ENCODE measurements at places on chromosomes 2 and 18. TPM values are rescaled to one million over a fixed set of nuclear protein-coding genes. Genes with fewer than 3 reads are reported as not detected.
A peak's percentile ranks its signal among the peaks of the same experiment; 100 is the strongest.

RAX gene
- total RNA-seq = not detected

MALL gene
- 2.4 TPM for total RNA-seq

PROC gene
- 0.51 TPM for total RNA-seq

DNA sequence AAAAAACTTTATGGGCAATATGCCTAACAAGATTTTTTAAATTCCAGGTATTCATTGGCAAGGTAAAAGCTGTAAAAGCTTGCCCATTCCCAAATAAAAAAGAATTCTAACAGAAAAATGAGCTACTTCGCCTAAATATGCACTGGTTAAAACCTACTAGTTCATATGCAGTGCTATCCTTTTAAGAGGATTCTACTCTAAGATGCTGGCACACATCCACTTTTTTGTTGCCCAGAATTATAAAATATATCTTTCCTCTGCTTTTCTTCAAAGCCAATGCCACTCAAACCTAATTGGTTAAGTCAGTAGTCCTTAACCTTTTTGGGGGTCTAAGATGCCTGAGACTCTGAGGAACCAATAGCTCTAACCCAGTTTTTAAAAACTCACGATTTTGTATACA lies 3.2 kb downstream of the XPO1 start:
- no peaks in the 10 kb centered on the region for H3K27me3 ChIP-seq
- H3K36me3 ChIP-seq = no peaks in the 10 kb centered on the region

DNA sequence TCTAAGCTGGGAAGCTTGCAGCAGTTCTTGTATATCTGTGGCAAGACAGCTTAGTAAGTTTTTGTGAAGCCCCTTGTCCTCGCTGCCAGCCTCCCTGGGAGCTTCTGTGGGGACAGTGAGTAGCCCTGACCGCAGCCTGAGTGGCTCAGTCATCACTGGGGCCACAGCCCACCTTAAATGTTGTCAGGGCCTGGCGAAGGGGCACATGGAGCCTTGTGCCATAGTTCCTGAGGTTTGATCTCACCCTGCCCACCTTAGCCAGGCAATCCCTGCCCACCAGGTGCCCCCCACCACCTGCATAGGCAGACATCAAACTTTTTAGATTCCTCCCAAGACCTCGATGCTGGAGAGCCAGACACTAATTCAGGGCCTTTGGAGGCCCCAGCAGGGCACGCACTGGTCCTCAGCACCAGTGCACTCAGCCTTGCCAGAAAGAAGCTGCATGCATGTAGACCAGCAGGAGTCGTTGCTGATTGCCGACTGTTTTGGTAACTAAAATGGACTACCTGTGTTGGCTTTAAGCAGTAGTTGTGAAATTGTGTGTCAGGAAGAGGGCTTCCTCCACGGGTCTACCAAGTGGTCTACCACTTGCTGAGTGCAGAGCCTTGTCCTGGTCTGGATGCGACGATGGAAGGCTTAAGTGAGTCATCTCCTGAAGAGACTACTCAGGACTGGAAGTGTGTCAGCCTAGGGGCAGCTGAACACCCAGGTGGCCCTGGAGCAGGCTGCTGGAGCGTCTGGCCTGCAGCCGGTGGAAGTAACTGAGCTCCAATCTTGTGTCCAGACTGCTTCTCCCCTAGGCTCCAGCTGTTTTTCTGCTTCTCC lies 233.1 kb downstream of the SEPTIN10 start:
- no peak overlapping the region for H3K27ac ChIP-seq
- peaks cover 6% of the 10 kb centered on the region for H3K4me1 ChIP-seq
- DNase-seq = no peak
- H3K27me3 ChIP-seq = no peaks in the 10 kb centered on the region
- no peaks in the 10 kb centered on the region for H3K36me3 ChIP-seq

DNA sequence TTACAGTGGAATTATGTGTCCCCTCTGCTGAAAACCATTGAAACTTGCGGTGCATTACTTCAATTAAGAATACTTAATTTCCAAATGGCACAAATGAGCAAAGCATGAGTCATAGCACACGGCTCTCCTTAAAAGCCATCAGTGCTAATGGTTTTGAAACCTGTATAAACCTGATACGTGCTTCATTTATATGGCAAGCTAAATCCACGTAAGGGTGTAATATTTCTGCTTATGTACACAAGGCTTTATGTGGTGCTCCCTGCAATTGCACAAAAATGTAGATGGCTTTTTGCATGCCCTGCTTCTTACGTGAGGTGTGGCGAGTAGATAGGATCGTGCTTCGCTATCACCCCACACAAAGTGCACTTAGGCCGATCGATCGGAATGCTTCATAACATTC lies 840.9 kb downstream of the GALR1 start:
- DNase-seq = no peak
- H3K27ac ChIP-seq = no peak overlapping the region
- H3K27me3 ChIP-seq = no peaks in the 10 kb centered on the region

DNA sequence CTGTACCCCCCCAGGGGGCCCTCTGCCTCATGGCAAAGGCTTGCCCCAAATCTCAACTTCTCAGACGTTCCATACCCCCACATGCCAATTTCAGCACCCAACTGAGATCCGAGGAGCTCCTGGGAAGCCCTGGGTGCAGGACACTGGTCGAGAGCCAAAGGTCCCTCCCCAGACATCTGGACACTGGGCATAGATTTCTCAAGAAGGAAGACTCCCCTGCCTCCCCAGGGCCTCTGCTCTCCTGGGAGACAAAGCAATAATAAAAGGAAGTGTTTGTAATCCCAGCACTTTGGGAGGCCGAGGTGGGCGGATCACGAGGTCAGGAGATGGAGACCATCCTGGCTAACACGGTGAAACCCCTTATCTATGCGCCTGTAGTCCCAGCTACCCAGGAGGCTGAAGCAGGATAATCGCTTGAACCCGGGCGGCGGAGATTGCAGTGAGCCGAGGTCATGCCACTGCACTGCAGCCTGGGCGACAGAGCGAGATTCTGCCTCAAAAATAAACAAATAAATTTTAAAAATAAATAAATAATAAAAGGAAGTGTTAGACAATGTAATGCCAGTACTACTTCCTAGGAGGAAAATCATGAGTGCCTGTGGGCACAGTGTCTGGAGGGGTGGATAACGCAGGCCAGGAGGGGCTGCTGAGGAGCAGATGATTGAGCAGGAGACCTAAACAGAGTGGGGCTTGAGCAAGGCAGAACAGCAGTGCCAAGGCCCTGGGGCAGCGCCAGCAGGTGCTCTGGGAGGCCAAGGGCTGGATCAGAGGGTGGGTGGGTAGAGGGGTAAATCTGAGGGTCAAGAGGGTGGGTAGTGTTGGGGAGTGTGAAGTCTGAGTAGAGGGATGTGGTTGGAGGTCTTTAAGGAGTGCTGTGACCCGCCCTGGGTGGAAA lies 4.0 kb downstream of the ALPP start:
- H3K36me3 ChIP-seq = no peaks in the 10 kb centered on the region
- no peak overlapping the region for H3K27ac ChIP-seq
- H3K4me3 ChIP-seq = no peak overlapping the region
- H3K4me1 ChIP-seq = peaks cover 6% of the 10 kb centered on the region
- DNase-seq = no peak
- no peaks in the 10 kb centered on the region for H3K27me3 ChIP-seq

DNA sequence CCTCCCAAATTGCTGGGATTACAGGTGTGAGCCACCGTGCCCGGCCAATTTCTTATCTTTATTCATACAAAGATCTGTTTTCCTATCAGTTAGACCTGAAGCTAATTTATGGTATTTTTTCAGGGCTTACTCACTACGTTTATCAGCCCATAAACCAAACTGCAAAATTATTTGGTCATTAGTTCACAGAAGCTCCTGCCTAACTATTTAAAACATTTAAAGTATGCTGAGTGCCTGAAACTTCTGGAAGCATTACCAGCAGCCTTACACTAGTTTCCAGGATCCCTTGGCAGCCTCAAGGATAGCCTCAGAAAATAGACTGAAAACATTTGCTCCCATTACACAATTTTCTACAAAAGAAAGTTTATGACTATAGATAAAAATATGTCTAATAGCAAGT lies 68.8 kb downstream of the GALNT13 start:
- no peak overlapping the region for H3K27ac ChIP-seq
- no peak for DNase-seq
- H3K4me3 ChIP-seq = no peak overlapping the region
- no peaks in the 10 kb centered on the region for H3K27me3 ChIP-seq
- no peaks in the 10 kb centered on the region for H3K36me3 ChIP-seq
- no peaks in the 10 kb centered on the region for H3K4me1 ChIP-seq

GRCh38 chr2:100731535-100731981 lies 88.4 kb upstream of the NPAS2 start:
- no peaks in the 10 kb centered on the region for H3K4me1 ChIP-seq
- DNase-seq = no peak
- no peak overlapping the region for H3K4me3 ChIP-seq
- H3K27ac ChIP-seq = no peak overlapping the region
- no peaks in the 10 kb centered on the region for H3K36me3 ChIP-seq

DNA sequence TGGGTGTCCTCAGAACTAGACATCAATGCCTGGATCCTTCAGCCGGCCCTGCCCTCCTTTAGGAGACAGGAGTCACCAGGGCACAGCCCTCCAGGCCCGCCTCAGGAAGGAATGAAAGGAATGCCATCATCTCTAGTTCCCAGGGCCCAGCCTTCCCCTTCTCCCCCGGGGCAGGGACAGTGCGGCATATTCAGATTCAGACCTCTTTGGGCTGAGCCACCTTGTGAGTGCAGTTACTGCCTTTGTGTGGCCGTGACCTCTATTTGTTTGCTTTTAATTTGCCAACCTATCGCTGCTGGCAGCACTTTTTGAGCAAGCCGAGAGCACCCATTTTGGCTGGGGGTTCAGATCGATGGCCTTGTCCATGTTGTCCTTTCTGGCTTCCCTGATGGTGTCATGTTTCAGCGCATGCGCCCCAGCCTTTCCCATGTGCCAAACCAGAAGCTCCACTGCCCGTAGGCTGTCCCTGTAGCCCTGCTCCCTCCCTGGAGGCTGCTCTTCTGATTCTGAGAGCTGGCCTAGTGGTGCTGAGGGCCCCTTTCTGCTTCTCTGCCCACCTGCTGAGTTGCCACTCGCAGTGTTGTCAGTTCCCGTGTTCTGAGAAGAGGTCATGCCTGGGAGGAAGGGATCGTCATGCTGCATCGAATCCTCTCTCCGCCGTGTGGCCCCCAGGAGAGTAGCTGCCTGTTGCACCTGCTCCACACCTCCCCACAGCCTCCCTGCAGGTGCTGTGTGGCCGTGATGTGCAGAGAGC lies 10.9 kb downstream of the ANKRD23 start:
- peak overlapping the region; percentile 57 for H3K27ac ChIP-seq
- H3K36me3 ChIP-seq = no peaks in the 10 kb centered on the region
- peaks cover 9% of the 10 kb centered on the region for H3K4me1 ChIP-seq
- no peaks in the 10 kb centered on the region for H3K27me3 ChIP-seq
- no peak overlapping the region for H3K4me3 ChIP-seq

GRCh38 chr2:693606-694005 lies 16.4 kb upstream of the TMEM18 start:
- H3K27ac ChIP-seq = no peak overlapping the region
- H3K27me3 ChIP-seq = no peaks in the 10 kb centered on the region
- DNase-seq = no peak
- H3K4me3 ChIP-seq = no peak overlapping the region
- H3K4me1 ChIP-seq = peaks cover 11% of the 10 kb centered on the region

DNA sequence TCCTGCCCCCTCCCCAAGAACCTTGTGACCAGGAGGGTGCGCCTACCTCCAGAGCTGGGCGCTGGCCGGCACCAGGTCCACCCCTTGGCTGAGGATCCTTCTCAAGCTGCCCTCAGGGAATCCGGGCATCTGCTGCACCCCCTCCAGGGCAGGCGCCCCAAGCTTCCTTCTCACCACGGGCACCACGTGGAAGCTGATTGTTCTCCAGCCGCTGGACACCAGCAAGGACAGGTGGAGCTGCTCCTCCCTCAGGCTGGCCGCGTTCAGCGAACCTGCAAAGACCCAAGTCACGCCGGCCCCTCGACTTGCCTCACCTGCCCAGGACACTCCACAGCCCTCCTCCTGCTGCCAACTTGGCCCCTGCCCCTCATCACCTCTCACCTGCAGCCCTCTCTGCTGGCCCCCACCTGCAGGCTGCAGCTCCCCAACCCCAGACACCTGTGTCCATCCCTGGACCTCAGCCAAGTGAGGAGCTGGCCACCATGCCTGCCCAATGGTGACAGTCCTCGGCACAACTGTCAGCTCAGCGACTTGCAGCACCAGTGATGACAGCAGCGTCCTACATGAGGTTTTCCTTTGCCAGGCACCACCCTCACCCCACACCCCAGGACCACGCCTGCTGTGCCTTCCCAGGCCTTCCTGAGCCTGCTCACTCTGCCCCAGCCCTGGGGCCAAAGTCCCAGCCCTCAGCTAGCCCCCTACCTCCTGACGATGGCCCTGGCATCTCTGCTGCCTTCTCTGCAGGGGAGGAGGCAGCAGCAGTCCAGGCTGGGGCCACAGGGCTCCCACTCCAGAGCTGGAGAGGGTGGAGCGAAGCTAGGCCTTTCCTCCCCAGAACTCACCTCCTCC lies 4.2 kb downstream of the MAB21L4 start:
- H3K4me3 ChIP-seq = no peak overlapping the region
- no peak for DNase-seq

DNA sequence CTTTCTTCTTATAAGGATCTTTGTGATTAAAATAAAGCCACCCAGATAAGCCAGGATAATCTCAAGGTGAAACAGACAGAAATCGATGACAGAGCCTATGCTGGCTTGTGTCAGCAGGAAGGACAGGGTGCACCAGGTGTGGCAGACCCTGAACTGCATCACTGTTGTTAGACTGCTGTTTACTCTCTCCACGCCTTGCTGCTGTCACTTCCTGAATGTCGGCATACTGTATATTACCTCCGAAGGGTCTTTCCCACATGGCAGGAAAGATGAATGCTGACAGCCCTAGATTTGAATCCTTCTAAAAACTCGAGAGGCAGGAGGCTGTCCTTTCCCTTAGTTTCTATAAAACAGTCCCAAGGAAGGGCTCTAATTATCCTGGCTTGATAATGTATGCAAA lies 18.9 kb upstream of the TMEM163 start:
- no peak overlapping the region for H3K27ac ChIP-seq
- no peak for DNase-seq
- H3K4me1 ChIP-seq = no peaks in the 10 kb centered on the region
- H3K36me3 ChIP-seq = no peaks in the 10 kb centered on the region
- H3K4me3 ChIP-seq = no peak overlapping the region
- no peaks in the 10 kb centered on the region for H3K27me3 ChIP-seq

- H3K4me3 ChIP-seq = peak overlapping the region; percentile 43
- H3K36me3 ChIP-seq = no peaks in the 10 kb centered on the region
- no peaks in the 10 kb centered on the region for H3K27me3 ChIP-seq
- no peak for DNase-seq
- H3K4me1 ChIP-seq = no peaks in the 10 kb centered on the region
Measured at GRCh38 chr2:119222863-119223520, 642 bp upstream of the STEAP3 start.

GRCh38 chr2:126703311-126703710 lies 47.4 kb downstream of the GYPC start:
- no peak overlapping the region for H3K4me3 ChIP-seq
- H3K27me3 ChIP-seq = no peaks in the 10 kb centered on the region
- no peak for DNase-seq
- no peak overlapping the region for H3K27ac ChIP-seq
- no peaks in the 10 kb centered on the region for H3K36me3 ChIP-seq
